ENCODE measurements at places on chromosomes 5 and 9.

- DNase-seq = no peak
These were observed 84.8 kb upstream of the MIER3 start for GRCh38 chr5:57036761-57037160.

DNA sequence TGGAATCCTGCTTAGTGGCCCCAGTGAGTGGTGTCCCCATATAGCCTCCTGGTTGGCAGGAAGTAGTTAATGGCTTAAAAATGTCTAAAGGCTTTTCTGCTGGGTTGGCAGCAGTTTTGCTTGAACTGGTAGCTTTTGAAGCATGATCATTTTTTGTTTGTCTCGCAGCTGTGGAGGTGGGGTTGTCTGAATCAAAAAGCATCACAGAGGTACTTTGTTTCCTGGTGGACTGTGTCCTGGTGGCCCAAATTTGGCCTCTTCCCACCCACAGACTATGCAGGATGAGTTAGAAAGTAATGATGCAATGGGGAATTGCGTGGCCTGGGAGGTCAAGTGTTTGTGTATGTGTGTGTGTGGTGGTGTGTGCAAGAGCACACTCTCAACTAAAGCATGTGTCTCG, 322.7 kb downstream of the ARHGEF28 start:
- DNase-seq = no peak

- no peak for DNase-seq
These were observed 2.8 kb downstream of the SHC3 start for GRCh38 chr9:89175828-89176261.

GRCh38 chr9:33908114-33908513, 91.2 kb downstream of the UBE2R2 start:
- DNase-seq = no peak

DNA sequence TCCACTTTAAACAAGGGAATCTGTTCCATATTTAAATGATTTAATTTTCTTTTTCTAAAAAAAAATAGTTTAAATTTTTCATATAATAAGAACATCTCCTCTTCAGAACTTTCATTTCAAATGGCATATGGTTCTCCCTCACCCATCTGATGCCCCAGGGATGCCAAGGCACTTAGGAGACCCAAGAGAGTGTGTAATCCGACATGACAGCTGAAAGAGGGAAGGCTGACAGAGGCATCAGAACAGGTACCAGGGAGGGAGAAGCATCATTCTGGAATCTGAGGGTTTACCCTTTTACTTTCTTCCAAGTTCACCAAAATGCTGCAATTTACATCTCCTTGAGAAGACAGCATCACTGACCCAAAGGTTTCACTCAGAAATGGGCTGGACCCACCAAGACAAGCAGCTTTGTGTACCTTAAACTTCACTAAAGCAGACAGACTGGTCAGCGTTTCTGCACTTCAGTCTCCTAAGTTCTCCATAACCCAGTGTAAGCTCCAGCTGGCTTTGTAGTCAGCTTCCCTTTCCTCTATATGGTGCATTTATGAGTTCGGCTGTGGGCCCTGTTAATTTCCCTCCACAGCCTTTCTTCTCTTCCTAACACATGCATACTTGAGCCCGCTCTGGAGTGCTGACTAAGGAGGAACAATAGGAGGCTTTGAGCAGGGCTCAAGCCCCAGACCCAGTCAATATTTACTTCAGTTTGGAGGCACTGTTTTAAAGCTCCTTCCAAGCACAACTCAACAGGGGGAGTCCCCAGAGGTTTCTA, 17.7 kb downstream of the EFNA5 start:
- no peak for DNase-seq

DNA sequence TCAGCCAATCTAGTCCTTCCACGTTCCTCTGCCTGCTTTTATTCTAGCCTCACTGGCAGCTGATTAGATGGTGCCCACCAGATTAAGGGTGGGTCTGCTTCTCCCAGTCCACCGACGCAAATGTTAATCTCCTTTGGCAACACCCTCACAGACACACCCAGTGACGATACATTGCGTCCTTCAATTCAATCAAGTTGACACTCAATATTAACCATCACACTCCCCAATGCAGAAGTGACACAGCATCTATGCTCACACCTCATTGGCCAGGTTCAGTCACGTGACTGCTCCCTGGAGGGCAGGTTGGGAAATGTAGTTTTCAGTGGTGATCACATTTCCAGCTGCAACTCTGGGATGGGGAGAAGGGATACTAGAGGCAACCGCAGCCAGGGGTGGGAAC, 13.0 kb downstream of the SUSD3 start:
- peak; percentile 19 for DNase-seq

- DNase-seq = no peak
These were observed 72.4 kb downstream of the NEK6 start for GRCh38 chr9:124330011-124330697.

GRCh38 chr5:158995694-158996173, 104.0 kb downstream of the EBF1 start:
- no peak for DNase-seq

GRCh38 chr5:77146896-77147295, 59.8 kb upstream of the ZBED3 start:
- DNase-seq = no peak

- no peak for DNase-seq
These were observed 2.2 kb upstream of the ANKH start for GRCh38 chr5:14873790-14874189.

DNA sequence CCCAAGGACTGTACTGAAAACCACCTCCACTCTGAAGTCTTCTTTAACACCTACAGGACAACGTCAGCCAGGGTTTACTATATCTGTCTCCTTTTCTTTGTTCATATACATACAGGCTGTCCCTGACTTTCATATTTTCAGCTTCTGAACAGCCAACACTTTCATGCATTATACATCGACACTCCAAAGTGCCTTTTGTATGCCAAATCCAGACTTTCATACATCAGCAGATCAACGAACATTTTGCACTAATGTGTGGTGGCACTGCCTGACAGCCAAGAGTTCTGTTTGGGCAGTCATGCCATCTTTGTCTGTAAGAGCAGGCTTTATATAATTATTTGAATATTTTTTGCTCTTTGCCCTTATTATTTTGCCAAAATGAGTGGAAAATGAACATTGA, 487.4 kb downstream of the CETN3 start:
- no peak for DNase-seq

GRCh38 chr9:4318741-4319140, 18.9 kb upstream of the GLIS3 start:
- no peak for DNase-seq

DNA sequence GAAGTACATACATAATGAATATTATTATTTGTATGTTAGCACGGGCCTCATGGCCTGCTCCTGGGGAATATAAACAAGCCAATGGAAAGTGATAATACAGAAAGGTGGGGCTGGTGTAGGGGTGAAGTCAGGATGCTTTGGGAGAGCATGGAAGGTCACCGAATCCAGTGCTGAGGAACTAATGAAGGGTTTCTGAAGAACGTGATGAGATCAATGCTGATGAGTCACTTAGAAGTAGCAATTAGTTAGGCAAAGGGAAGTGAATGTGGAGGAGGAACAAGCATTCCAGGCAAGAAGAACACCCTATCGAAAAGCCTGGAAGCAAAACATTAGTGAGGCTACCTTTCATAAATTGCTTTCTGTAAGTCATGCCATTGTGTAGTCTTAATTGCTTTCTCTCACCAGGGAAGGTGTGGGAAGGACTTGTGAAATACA, 2.1 kb downstream of the ANXA1 start:
- no peak for DNase-seq

- DNase-seq = no peak
These were observed 112.3 kb upstream of the GDNF start for GRCh38 chr5:37951946-37952721.

DNA sequence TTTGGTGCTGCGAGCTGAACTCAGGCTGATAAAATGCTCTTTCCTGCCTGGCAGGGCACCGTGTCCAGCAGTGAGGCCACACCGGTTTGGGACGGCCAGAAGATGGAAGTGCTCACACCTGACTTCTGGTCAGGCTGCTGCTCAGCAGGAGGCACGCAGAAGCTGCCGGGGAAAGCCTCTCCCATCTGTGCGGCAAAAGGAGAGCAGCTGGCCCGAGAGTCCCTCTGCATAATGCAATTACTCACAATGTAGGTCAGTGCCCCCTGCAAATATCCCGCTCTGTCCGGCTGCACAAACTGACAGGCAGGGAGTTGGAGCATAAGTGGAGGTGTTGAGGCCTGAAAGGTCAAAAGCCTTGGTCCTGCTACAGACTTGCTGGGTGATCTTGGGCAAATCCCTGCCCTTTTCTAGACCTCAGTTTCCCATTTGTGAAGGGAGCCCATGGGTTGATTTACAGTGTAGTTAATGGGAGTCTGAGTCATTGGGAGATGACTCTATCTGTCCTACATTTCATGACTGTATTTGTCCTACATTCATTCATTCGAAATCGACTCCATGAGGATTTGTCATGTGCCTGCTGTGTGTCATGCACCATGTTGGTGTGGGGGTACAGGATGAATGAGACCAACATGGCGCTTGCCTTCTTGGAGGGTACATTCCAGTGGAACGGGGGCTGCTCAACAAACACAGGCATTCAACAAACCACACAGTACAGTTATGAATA, 61.8 kb upstream of the TBC1D2 start:
- peak; percentile 55 for DNase-seq

GRCh38 chr5:137310051-137310730, 188.9 kb downstream of the SPOCK1 start:
- no peak for DNase-seq

- DNase-seq = no peak
These were observed 239.6 kb upstream of the IRX1 start for GRCh38 chr5:3356016-3356415.

- DNase-seq = no peak
These were observed 3.3 kb downstream of the GPX3 start for GRCh38 chr5:151023651-151024050.

- no peak for DNase-seq
These were observed 7.8 kb downstream of the MRPS2 start for GRCh38 chr9:135508211-135508820.

- no peak for DNase-seq
These were observed 33.0 kb downstream of the FAM240B start for GRCh38 chr9:38686933-38687332.

GRCh38 chr9:112971415-112971814, 40.6 kb downstream of the ZNF883 start:
- DNase-seq = no peak

DNA sequence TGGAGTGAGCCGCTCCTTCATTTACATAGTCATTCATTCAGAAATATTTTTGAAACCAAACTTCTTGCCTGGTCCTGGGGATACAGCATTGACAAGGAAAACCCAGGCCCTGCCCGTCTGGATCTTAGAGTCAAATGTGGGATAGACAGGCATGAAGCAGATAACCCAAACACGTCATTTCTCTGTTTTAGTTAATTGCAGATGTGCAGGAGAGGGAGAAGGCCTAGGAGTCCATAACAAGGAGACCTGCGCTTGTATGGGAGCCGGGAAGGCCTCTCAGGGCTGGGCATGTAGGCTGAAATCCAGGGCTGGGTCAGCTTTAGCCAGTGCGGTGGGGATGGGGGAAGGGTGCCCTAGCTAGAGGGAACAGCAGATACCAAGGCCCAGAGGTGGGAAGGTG, 43.3 kb downstream of the PRRX2 start:
- no peak for DNase-seq

- no peak for DNase-seq
These were observed 316.5 kb downstream of the KCTD16 start for GRCh38 chr5:144487207-144487606.

GRCh38 chr5:42887575-42887974, 75.9 kb upstream of the SELENOP start:
- no peak for DNase-seq

DNA sequence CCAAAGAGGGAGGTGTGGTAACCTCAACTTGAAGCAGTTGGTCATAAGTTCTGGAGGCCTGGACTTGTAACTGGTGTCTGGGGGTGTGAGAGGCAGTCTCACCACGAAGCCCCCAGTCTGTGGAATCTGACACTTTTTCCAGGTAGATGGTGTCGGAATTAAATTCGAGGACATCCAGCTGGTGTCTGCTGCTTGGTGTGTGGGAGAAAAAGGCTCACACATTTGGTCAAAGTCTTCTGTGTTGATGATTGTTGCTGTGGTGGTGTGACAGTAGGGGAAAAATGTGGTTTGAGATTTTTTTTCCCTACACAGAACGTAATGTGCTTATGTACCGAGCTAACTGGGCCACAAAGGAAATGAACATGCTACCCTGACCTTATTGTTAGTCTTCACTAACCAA, 251.9 kb downstream of the MAT2B start:
- DNase-seq = no peak

DNA sequence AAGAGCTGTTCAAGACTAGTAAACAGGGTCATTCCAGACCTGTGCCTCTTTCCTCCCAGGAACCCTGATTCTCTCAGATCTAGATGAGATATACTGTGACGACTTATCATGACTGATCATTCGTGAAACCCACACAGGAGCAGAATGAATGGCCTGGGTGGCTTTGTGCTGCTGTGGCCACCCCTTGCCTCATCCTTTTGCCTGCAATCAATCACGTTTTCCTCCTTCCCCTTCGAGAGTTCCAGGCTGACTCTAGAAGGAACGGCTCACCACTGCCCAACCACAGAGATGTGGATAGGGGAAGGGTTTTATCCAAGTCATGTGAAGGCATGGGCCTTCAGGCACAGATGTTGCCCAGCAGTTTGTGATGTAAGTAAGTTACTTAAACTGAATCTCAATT, 5.8 kb downstream of the ANXA6 start:
- DNase-seq = no peak

- DNase-seq = no peak
These were observed 36.7 kb downstream of the MTREX start for GRCh38 chr5:55344392-55344992.

DNA sequence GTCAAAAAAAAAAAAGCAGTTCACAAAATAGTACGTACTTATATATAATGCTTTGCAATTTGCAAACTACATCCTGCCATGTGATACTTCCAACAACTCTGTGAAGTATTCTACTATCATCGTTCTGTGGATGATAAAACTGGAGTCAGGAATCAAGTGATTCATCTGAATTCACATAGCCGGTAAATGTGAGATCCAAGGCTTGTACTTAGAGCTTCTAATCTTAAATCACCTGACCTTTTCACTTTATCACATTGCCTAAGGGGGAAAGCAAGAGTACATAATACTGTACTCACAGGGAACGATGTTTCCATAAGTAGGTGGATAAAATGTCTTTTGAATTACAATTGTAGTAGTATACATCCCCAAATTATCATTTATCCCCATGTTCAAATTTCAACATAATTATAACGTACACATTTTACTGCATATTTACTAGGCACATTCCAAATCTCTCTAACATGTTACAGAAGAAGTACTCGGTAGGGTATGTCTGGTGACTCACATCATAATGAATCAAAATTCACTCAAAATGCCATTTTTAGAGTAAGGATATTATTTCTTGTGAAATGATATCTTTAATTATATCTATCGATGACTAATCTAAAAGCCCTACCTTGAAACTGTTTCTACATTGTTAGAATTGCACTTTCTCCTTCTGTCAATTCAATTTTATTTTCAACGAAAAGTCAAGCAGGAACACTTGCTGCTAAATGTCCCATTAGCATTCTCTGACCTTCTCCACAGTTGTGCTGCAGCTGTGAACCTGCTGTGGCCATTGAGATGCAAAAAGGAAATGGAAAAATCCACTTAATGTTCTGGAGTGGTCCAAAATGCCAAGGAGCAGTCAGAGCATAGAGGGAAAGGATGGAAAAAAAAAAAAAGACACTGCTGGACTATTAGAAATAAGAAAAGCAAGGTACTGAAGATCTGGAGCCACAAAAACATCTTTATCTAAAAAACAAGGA, 78.9 kb downstream of the OR2K2 start:
- DNase-seq = no peak

GRCh38 chr5:158903006-158903405, 196.7 kb downstream of the EBF1 start:
- no peak for DNase-seq

GRCh38 chr5:33401482-33402390, 39.0 kb upstream of the TARS1 start:
- DNase-seq = no peak

GRCh38 chr5:154782812-154783592, 27.8 kb downstream of the LARP1 start:
- DNase-seq = no peak

Data from DMS 273 treated with DMSO at 0.1 percent for 48 hours (cell line).